Fibroblast of mammary gland (primary cell): ENCODE measurements at places on chromosomes 4 and X.
A peak's percentile ranks its signal among the peaks of the same experiment; 100 is the strongest.

GRCh38 chr4:54218736-54219135 lies 10.4 kb upstream of the PDGFRA start:
- no peak for DNase-seq

DNA sequence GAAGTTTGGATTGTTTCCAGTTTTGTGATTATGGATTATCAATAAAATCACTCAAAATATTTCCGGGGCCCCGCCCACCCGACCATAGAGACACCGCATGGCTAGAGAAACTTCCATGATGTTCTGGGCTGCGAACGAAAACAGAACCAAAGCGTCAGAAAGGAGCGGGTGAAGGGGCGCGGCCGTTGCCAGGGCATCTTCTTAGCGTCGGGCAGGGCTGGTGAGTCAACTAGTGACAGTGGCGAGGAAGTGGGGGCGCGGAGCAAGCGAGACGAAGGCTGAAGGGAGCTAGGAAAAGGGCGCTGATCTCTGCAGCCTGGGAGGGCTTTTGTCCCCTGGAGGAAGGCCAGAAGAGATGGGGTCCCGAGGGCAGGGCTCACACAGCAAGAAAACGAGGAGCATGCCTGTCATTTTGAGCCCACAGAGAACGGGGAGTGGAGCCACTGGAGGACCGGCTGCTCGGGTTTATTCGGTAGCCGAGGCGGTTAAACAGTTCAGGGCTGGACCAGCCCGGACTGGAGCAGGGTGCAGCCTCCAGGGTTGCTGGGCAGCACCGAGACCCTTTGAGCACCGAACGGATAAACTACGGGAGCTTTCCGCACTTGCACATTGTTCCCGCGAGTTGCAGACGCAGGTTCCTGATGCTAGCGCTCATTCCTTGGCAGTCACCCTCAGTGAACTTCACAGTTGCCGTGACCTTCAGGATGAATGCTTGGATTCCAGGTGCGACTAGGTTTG lies 298.1 kb upstream of the TRPC5 start:
- DNase-seq = no peak

DNA sequence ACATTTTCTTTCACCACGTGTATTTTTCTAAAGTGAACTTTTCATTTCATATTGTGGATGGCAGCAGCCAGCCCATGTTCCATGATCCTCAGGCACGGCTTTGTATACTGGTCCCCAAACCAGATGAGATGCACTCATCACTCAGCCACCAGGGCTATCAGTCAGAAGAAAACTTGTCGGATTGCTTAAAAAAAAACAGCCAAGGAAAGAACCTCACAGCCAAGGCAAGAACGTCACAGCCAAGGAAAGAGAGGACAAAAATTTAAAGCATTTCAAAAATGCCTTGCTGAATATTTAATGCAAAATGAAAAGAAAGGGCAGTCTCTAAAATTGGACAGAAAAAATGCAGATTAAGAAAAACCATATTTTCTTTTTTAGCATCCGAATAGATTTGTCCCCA lies 333.3 kb downstream of the PDGFC start:
- DNase-seq = peak; percentile 17

- no peak for DNase-seq
Observed at GRCh38 chr4:22417408-22417807, 98.5 kb downstream of the ADGRA3 start.

- peak; percentile 39 for DNase-seq
Observed at GRCh38 chr4:25013756-25014661, 16.7 kb downstream of the LGI2 start.

DNA sequence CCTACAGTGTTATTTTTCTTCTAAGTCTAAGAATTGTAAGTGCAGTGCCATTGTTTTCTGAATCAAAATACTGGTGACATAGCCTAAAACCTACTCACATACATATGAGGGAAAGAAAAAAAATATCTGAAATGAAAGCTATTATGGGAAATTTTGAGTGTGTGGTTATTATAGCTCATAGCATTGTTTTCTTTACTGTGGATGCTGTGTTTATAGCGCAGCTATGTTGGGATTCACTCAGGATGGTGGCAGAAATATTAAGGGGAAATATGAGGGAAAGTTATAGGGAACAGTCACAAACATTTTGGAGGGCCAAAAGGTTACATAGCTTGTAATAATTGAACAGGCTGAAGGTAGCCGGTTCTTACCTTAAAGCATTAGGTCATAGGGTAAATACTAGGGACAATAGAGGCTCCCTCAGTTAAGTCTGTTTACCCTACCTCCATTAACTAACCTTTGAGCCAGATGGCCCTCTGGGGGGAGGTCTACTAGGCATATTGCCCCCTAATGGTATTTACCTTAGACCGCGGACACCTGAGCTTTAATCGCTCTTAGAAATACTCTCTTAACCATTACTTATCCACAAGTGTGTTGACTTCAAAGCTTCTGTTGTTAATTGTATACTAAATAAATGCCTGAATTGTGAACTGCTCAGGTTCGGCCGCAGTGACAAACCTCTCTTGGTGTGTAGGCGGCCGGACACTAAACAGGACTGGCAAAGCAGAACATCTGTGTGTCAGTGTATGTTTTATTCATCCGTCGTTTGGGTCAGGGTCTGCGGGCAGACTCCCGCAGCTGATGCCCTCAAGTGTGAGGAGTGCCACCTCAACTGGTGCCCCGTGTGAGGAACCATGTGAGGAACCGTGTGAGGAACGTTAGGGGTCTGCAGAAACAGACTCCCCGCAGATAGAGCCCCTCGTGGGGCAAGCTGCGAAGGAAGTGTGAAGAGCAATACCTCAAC lies 21.3 kb upstream of the SULT1B1 start:
- no peak for DNase-seq

DNA sequence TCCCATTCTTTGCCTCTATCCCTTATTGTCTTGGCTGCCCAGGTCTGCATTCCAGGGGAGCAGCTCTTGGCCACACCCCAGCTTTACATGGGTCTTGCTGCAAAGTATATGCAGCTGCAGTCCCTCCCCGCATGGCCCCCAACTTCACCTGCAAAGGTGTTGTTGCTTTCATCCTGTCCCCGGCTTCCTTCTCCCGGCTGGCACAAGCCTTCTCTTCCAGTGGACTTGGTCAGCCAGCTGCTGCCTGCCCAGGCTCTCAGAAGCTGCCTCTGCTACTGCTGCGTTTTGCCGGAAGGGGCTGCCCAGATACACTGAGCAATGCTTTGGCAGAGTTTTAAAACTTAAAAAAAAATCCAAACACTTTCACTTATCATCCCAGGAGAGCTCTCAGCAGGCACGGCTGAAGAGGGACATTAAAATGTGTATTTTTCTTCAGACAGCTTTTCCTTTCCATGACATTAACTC lies 121.2 kb upstream of the PDLIM3 start:
- DNase-seq = peak; percentile 39

DNA sequence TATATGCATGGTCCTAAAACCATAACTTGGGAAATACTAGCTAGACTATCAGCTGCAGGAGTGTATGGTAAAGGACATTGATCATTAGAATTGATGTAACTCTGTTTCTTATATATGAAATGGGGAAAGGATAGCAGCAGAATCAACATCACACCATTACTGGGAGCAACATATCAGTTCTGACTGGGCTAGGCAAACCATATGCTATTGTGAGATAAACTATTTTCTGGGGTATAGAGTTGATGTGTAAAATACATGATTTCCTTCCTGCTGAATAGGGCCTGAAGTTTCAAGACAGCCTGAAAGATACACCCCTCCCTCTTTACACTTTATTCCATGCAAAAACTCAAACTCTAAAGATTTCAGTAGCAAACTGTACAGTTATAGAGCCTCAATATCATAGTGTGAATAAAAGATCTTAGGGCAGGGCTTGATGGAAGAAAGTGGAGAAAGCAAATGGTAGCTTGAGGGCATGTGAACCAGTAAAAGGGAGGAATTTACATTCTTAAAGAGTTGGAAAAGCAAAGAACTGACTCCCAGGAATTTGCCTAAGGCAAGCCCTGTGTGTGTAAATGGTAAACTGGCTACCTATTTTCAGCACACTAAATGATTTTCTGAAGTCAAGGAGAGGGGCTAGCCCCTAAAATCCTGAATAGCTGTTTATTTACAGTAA lies 404.1 kb downstream of the MAPK10 start:
- no peak for DNase-seq

GRCh38 chrX:68827256-68827655 lies 1.6 kb upstream of the EFNB1 start:
- DNase-seq = no peak

DNA sequence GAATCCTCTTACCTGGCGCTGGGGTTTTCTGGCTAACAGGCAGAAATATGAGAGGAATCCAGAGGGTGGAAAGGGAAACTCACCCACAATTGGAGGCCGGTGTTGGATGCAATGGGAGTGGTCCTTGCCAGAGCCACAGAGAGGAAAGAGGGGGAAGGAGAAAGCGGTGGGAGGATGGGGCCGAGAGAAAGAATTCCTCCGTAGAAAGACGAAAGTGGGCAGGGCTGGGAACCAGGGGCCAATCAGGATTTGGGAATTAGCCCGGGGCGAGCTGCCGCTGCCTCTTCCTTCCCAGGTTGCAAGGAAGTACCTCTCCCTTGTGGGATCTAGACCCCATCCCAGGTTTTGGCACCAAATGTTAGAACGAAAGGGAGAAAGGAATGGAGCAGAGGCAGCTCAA lies 83.1 kb upstream of the SPIN4 start:
- DNase-seq = no peak

DNA sequence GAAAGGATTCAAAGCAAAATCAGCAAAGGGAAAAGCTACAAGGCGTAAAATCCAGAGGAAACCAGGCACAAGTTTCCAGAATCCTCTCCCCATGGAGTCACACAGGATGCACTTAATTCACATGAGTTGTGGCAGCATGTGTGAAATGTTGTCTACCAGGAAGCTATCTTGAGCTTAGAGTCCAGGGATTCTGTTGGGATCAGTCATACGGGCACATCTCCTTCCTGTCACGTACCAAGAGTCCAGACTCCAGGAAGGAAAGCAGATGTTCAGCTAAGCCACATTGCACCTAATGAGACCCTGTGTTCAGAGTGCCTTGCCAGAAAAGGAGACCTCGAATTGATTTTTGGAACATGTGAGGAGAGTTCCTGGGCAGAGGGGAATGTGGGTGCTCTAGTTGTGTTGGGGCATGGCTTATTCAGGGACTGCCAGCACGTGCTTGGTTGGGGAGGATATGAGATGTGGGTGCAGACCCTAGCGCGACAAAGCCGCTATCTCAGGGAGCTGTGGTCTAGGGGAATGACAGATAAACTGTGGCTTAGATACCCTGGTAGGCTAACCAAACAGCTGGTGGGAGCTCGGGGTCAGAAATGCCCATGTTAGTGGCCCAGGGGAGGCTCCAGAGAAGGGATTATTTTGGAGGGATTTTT lies 70.0 kb downstream of the EVC start:
- peak; percentile 45 for DNase-seq

GRCh38 chr4:88382621-88383020 lies 4.0 kb downstream of the HERC6 start:
- DNase-seq = no peak

DNA sequence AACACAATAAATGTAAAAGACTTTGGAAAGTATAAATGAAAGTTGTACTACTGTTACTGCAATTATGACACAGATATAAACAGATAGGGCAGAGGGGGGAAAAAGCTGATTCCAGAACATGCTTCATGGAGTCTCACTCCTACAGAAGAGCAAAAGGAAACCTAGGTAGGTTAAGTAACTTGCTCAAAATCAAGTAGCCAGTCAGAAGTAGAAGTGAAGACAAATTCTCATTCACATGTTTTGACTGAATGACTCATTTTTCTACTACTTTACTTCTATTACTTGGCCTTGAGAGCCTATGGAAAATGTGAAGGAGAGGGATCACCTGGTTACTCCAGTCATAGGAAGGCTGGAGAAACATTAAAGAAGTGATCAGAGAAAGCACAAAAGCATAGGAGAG lies 23.6 kb upstream of the RASGEF1B start:
- DNase-seq = no peak

DNA sequence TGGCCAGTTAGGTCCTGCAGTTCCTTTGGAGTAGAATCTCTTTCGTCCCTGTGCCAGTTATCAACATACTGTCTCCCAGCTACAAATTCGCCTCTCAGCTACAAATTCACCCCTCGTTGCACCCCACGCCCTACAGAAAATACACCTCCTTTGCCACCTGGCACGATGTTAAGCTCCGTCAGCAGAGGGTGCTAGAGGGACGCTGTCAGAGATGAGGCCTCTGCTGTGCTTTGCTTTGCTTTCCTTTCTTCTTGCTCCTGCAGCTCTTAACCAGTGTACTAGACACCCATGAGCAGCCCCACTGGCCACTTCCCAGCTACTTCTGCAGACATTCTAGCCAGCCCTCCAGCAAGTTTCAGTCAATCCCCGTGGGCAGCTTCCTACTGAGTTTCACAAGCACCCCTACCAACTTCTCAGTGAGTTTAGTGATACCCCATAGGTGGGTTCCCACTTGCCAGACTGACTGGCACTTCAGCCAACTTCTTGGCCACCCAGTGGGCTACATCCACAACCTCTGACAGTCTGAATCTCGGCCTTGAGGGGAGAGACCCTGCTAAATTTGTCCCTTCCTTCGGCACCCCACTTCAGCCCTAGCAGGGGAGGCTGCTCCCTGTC lies 21.8 kb downstream of the HAUS3 start:
- DNase-seq = peak; percentile 64

- DNase-seq = peak; percentile 11
Observed at GRCh38 chrX:117996918-117997480, 119.6 kb downstream of the KLHL13 start.

DNA sequence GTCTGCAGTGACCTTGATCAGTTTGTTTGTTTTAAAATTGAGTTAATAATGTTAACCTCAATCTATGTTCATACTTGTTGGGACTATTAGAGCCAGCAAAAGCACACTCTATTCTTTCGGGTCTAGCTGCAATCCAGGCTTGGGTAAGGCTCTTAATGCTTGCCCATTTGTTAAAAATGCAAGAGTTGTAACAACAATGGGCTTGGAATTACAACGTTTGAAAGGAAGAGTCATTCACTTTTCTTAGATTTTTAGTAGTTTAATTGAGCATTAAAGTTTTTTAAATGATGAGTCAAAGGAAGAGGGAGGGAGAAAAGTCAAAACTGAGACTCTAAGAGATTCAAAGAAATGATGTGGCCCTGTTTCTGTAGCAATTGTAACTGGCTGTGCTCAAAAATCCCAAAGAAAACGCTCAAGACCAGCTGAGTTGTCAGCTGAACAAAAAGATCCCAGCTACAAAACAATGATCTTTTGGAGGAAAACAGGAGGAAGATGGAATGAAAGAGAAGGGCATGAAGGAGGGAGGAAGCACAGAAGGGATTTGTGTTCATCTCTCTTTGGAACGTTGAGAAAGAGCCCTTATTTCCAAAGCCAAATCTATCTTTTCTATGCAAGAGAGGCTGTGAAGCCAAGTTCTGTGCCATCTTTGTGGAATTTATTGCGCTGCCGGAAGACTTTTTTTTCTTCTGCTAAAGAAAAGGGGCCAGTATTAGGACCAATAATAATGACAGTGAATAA lies 5.5 kb downstream of the SCD5 start:
- no peak for DNase-seq

- DNase-seq = peak; percentile 15
Observed at GRCh38 chr4:136012220-136012619, 1520.1 kb downstream of the PCDH18 start.
